ENCODE measurements at places on chromosomes 4 and X.

- no peak for DNase-seq
Measured at GRCh38 chrX:112812741-112813140, 27.9 kb downstream of the AMOT start.

- no peak for DNase-seq
Measured at GRCh38 chrX:45619290-45619689, 418.6 kb upstream of the DIPK2B start.

DNA sequence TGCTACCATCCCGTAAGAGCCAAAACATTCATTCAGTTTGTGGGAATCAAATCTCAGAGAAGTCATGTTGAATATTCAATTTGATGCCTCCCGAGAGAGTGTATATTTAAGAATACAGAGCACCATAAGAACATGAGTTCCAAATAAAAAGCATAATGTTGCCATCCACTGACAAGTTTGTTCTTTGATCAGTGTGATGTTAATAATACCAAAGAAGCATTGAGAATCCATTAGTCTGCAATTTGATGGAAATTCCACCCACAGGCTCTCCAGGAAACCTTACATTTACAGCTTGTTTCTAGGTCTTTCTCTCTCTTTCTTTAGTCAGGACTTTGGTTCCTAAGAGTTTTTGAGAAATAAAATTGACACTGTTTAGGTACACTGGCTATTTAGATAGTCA is 200.6 kb upstream of the SFRP2 start:
- DNase-seq, result no peak

- DNase-seq, result no peak
Measured at GRCh38 chr4:52234561-52235440, 183.7 kb downstream of the SPATA18 start.

- DNase-seq, result no peak
Measured at GRCh38 chrX:110015032-110015431, 12.1 kb downstream of the TMEM164 start.

DNA sequence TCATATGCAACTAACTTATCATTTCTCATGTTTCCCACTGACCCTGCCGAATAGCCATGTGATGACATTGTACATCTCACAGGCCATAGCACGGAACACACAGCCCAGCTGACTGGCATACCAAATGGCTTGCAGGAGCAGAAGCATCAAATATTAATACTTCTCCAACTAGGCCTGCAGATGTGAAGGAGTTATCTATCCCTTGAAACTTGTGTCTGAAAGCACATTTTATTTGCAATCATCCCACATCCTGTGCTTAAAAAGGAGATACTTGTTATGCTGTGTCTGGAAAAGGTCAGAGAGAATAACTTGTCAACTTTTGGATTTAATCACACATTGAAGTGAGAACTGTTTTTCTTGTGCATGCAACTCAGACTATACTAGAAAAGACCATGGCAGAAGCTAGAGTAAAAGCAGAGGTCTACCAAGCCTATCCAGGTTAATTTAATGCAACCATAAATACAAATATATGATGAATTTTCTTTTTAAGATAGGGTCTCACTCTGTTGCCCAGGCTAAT is 100.4 kb downstream of the IRF2 start:
- no peak for DNase-seq

GRCh38 chrX:40006106-40007017 is 91.4 kb downstream of the BCOR start:
- no peak for DNase-seq

- no peak for DNase-seq
Measured at GRCh38 chr4:41713768-41714167, 34.8 kb downstream of the PHOX2B start.

DNA sequence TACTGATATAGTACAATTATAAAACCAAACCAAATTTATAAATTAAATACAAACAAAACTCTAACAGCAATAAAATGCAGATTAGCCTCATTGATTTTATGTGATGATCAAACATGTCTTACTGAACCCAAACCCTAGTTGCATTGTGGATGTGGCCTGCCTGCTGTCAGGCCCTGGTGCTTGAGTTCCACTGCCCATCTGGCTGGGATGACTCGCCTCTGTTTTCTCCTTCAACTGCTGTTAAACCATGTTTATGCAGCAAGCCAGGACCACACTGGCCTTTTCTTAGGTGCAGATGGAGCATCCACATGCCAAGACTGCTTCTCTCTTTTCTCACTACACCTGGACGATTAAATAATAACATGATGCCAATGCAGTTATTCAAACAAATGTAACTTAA is 22.6 kb downstream of the NAP1L5 start:
- DNase-seq, result no peak

DNA sequence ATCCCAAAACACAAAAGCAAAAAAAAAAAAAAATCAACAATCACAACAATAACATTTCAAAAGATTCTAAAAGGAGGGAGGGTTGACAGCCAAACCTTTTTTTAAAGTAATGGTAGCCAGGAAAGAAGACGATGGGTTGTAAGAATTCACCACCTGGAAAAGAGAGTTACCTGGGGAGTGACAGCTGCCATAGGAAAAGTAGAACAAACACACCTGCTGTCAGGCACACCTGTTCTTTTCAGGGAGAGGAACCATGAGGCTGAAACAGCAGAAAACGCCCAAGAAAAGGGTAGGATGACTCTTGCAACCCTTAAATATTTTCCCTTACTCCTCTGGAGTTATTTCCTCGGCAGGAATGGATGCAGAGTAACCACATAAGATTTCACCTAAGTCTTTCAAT is 388.4 kb upstream of the TEX13C start:
- DNase-seq, result no peak

GRCh38 chrX:154714925-154715324 is 36.0 kb downstream of the GAB3 start:
- DNase-seq, result no peak

DNA sequence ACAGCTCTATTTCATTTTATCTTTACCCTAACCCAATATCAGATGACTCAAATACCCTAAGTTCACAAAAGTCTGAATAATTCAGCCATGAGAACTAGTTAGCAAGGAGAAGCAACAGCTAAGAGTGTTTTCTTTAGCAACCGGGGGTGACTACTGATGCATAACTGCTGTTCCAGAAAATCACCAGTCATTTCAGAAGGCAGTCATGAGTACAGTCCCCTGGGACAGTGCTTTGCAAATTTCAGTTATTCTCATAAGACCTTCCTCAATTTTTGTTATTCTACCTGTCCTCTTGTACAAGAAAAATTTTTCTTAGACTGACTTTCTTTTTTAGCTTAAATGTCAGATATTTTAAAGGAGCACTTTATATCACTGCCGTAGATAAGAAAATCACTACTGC is 16.4 kb downstream of the BANK1 start:
- DNase-seq, result no peak

DNA sequence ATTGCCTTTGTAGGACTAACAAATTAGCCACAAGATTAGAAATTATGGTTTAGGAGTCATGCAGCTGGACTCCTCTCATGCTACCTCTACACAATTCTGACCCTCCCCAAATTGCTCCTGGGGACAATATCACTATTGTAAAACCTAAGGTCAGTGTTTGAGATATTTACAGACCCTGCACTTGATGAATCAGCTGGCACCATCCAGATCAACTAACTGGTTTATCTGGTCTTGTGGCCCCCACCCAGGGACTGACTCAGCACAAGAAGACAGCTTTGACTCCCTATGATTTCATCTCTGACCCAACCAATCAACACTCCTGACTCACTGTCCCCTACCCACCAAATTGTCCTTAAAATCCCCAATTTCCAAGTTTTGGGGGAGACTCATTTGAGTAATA is 192.4 kb downstream of the STPG2 start:
- DNase-seq, result no peak

- peak; percentile 7 for DNase-seq
Measured at GRCh38 chr4:8830611-8831200, 40.9 kb downstream of the HMX1 start.

DNA sequence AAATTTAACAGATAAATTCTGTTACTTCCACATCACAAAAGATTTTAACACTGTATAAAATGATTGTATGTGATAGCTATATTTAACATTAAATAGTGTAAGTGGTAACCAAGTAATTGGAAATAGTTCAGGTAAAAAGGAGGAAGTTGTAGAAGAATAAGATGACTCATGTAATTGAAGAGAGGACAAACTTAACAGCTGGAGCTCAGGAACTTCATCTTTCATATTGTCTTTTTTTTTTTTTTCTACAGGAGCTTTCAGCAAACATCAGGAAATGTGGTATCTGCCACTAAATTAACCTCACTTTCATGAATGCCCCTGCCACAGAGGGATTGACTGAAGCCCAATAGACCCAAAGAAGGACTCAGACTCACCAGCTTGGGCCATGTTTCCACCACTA is 188.4 kb upstream of the VEGFC start:
- no peak for DNase-seq

DNA sequence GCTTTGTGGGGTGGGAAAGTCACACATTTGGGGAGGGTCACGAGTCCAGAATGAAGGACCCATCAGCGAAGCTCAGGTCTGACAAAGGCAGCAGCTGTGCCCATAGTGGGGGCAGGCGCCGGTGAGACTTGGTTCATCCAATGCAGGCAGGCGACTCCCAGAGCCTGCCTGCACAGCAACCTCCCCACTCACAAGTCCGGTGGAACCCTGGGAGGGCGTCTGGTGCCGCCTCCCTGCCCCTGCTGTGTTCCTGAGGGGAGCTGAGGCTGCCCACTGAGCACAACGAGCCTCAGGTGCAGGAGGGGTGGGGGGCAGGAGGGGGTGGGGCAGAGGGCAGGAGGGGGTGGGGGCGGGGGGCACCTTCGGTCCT is 13.7 kb downstream of the LRPAP1 start:
- no peak for DNase-seq

DNA sequence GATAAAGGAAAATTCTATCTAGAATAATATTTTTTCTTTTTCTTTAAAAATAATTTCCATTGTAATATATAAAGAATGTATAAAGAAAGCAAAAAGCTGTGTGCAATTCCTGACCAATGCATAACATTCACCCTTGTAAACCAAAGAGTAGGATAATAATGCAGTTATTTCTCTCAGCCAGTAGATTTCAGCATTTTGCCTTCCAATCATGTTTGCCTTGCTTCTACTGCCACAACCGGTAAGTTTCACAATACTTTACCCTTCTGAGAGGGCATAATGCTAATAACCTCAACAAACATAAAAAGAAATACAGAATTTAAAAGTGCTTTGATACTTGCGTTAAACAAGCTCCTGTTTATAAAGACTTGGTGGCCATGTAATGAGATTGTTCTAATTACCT is 59.9 kb downstream of the CHIC2 start:
- no peak for DNase-seq

- no peak for DNase-seq
Measured at GRCh38 chr4:108746511-108746910, 16.3 kb downstream of the ETNPPL start.

- DNase-seq, result no peak
Measured at GRCh38 chr4:171308661-171309060, 504.5 kb upstream of the GALNTL6 start.

GRCh38 chr4:7880683-7881082 is 59.0 kb downstream of the AFAP1 start:
- DNase-seq, result no peak

DNA sequence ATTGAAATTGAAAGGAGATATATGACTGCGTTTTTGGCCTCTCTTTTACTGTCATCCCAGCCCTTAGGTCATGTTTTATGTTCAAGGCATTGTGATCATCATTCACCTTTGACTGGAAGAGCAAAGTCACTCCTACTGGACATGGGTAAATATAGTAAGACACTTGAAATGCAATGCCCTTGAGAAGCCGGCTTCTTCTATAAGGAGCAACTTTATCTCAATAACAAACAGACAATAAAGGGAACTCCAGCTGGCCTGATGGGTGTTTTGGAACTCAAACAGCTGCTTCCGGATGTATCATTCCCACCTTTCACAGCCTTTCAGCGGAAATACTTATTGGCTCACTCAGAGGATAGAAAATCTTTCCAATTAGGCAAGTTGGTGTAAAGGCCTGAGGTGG is 65.1 kb upstream of the C4orf54 start:
- no peak for DNase-seq

GRCh38 chrX:39169976-39170375 is 368.7 kb downstream of the MID1IP1 start:
- no peak for DNase-seq

DNA sequence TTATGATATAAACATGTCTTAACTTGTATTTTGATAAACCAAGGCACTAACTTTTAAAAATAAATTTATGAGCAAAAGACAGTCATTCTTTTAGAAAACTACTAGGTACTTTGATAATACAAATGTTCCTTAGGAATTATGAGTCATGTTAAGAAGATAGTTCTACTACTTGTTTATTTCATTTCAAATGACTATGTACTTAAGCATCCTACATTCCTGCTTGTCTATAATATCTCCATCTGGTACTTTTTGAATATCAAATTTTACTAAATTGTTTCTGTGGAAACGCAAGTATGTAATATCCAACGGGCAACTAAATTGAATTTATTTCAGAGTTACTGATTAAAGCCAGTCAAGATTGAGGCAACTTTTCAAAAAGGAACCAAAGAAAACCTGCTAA is 61.8 kb downstream of the CAMK2D start:
- DNase-seq, result no peak

DNA sequence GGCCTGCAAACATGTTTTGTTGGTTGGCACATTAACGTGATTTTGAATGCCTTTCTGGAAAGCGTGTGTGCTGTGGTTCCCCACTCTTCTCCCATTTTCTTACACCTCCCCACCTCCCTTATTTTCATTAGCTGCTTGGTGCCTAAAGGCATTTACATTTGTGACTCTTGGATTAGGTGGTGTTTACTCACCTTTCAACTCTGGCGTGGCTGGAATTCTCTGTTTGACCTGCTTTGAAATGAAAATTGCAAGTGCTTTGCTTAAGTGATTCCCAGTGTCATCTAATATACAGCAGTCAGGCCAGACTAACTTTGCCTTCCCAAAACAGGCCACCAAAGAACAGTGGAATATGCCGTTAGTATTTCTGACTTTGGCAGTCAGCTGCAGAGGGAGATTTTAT is 80.5 kb downstream of the NHSL2 start:
- DNase-seq, result no peak

GRCh38 chrX:119194621-119195020 is 41.5 kb upstream of the PGRMC1 start:
- DNase-seq, result no peak

DNA sequence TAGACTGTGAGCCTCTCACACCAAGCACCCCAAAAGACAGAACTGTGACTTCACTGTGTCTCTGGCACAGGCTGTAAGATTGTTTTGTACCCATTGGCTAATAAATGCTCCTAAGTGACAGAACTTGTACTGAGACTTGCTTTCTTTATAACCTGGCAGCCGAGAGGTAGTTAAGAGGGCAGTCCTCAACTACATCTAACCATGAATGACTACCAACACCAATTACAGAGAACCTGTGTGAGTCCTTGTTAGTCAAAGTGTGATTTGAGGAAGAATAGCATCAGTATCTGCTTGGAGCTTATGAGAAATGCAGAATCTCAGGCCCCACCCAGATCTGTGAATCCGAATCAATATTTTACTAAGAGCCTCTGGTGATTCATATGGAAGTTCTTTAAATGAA is 154.0 kb upstream of the FTHL17 start:
- DNase-seq, result no peak

- DNase-seq, result no peak
Measured at GRCh38 chr4:8350841-8351461, 81.4 kb downstream of the HTRA3 start.

- no peak for DNase-seq
Measured at GRCh38 chr4:70927502-70928137, 25.5 kb downstream of the MOB1B start.

Measured in activated B cell treated with CpG ODN at 0.5 μM for 24 hours (primary cell).